ENCODE measurements at places on chromosomes 2 and 18. TPM values are rescaled to one million over a fixed set of nuclear protein-coding genes. Genes with fewer than 3 reads are reported as not detected.
A peak's percentile ranks its signal among the peaks of the same experiment; 100 is the strongest.

- no peak overlapping the region for H3K27ac ChIP-seq
- no peak overlapping the region for H3K4me3 ChIP-seq
- H3K27me3 ChIP-seq, result peaks cover 1% of the 10 kb centered on the region
- H3K36me3 ChIP-seq, result no peaks in the 10 kb centered on the region
- DNase-seq, result no peak
- H3K4me1 ChIP-seq, result peaks cover 7% of the 10 kb centered on the region
Measured at GRCh38 chr18:80104364-80104779, 4.7 kb upstream of the ADNP2 start.

DNA sequence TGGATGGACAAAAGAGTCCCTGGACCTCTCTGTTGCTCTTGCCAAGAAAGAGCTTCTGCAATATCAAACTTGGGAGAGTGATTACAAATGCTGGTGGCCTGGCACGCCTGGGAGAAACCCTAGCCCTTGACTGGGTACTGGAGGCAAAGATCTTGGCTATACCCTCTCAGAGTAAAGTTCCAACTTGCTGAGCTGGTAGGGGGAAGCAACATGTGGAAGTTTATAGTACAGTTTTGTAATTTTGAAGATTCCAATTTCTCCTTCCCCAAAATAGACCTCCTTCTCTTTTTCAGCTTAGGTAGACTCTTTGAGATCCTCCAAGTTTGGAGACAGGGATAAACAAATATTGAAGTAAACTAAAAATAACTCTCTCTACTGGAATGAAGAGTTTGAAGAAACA lies 645.3 kb downstream of the NR4A2 start:
- no peak overlapping the region for H3K27ac ChIP-seq
- no peak overlapping the region for H3K4me3 ChIP-seq
- H3K4me1 ChIP-seq, result no peaks in the 10 kb centered on the region
- no peak for DNase-seq

DNA sequence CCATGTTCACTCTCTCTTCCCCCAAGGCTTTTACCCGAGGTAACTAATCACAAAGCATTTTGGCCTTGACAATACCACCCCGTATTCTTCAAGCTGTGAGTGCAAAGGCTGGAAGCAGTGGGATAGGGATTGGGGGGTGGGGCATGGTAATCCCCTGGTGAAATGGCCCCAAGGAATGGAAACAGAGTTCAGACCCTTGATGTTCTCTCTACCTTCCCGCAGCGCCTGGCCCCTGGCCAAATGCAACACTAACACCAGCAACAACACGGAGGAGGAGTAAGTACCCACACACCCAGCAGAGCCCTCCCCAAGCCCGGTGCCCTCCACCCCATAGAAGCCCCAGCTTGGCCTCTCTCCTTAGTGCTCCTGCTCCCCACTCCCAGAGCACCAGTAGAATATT lies 36.9 kb downstream of the CNGA3 start:
- H3K4me3 ChIP-seq, result no peak overlapping the region
- H3K4me1 ChIP-seq, result peaks cover 3% of the 10 kb centered on the region
- no peak for DNase-seq
- peaks cover 14% of the 10 kb centered on the region for H3K27me3 ChIP-seq
- H3K27ac ChIP-seq, result no peak overlapping the region
- no peaks in the 10 kb centered on the region for H3K36me3 ChIP-seq

GRCh38 chr18:80161781-80162417 lies 52.8 kb downstream of the ADNP2 start:
- H3K4me1 ChIP-seq, result no peaks in the 10 kb centered on the region
- H3K4me3 ChIP-seq, result no peak overlapping the region
- DNase-seq, result no peak
- H3K36me3 ChIP-seq, result no peaks in the 10 kb centered on the region

DNA sequence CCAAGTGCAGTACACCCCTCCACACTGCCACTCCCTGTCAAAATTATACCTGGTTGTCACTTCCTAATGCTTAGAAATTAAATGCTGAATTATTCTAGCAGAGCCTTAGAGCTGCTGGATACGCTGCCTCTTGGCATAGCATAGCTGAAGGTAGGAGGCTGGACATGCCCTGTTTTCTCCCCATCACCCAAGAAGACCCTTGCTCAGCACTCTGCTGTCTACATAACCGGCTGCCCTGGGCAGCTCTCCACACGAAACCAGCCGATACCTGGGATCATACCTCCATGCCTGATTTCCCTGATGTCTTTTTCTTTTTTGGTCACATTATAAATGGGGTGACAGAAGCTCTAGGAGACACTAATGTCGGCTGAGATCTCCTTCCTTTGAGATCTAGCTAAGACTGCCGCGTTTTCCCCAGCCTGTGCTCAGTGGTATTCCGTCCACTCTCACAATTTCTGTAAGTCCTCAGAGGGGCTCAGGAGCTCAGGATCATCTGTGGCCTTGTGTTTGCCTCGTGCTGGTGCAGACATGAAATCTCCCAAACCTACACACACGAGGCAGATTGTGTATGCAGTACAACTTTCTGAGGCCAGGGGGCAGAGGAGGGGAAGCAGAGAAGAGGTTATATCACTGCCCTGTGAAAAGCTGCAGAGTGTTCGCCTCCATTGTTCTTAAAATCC lies 13.5 kb upstream of the ZAP70 start:
- H3K27ac ChIP-seq, result no peak overlapping the region
- H3K4me1 ChIP-seq, result peaks cover 12% of the 10 kb centered on the region
- peak; percentile 92 for DNase-seq
- no peak overlapping the region for H3K4me3 ChIP-seq
- no peaks in the 10 kb centered on the region for H3K36me3 ChIP-seq

Gene EML6
- 0.83 TPM for total RNA-seq

GRCh38 chr2:9982248-9982647 lies 30.8 kb downstream of the GRHL1 start:
- no peak overlapping the region for H3K27ac ChIP-seq
- DNase-seq, result no peak
- peaks cover 24% of the 10 kb centered on the region for H3K27me3 ChIP-seq
- no peak overlapping the region for H3K4me3 ChIP-seq
- peaks cover 17% of the 10 kb centered on the region for H3K4me1 ChIP-seq
- no peaks in the 10 kb centered on the region for H3K36me3 ChIP-seq

Gene PHLPP1
- total RNA-seq, result 12.3 TPM
